Foreskin fibroblast (primary cell): ENCODE measurements at places on chromosomes 1 and 21.
A peak's percentile ranks its signal among the peaks of the same experiment; 100 is the strongest.

GRCh38 chr1:175480343-175480822 is 263.0 kb downstream of the TNR start:
- DNase-seq = no peak

GRCh38 chr1:63651161-63651701 is 58.0 kb downstream of the PGM1 start:
- DNase-seq = no peak

- peak; percentile 86 for DNase-seq
Measured at GRCh38 chr1:235901461-235901860, 34.8 kb upstream of the LYST start.

DNA sequence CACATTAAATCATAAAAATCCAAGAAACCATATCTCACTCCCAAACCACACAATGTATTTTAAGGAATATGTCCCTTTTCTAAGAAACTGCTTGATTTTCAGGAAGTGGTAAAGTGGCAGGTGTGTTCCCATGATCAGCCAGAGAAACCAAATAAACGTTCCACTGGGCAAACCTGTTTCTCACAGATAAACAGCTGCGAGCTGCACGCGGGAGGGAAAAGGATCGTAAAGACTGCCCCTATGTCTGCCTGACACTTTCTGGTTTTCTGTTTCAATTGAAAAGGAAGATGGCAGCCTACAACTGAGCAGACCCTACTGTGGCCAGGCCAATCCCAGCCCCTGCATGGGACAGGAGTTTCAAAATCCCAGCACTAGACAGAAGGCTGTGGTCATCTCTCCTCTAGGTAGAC is 36.6 kb downstream of the HIVEP3 start:
- no peak for DNase-seq

GRCh38 chr21:45818276-45818903 is 163.2 kb upstream of the COL6A1 start:
- peak; percentile 59 for DNase-seq

DNA sequence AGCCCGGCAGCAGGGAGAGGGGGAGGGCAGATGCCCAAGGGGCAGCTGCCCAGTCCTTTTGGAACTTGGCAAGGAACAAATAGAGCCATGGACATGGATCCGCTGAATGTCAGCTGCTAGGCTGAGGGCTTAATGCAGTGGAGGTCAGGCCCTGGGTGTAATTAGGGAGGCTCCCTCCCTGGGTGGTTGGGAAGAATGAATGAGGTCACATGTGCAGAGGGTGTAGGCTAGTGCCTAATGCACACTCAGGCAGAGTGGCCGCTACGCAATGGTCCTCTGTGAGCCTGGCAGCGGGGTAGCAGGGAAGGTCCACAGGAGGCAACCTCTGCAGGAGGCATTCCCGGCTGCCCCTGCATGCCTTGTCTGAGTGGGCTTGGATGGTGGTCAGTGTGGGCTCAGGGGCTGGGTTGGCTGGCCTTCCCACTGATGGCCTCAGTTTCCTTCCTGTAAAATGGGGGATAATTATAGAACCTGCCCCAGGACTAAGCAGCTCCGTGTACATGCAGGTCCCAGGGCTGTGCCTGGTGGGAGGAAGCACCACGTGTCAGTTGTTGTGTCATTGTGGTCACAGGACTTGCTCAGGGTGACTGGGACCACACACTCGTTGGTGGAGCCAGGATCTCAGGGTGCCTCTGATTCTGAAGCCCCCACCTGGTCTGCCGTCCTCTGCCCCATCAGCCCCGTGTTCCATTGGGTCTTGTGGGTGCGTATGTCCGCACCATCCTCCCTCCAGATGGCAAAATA is 81.6 kb upstream of the ACTL8 start:
- no peak for DNase-seq

DNA sequence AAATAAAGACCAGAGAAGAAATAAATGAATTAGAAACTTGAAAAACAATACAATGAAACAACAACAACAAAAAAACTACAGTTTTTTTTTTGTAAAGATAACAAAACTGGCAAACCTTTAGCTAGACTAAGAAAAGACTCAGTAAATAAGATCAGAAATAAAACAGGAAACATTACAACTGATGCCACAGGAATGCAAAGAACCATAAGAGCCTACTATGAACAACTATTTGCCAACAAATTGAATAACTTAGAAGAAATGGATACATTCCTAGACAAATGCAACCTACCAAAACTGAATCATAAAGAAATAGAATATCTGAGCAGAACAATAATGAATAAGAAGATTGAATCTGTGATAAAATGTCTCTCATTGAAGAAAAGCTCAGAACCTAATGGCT is 742.0 kb downstream of the ADGRL2 start:
- peak; percentile 29 for DNase-seq

DNA sequence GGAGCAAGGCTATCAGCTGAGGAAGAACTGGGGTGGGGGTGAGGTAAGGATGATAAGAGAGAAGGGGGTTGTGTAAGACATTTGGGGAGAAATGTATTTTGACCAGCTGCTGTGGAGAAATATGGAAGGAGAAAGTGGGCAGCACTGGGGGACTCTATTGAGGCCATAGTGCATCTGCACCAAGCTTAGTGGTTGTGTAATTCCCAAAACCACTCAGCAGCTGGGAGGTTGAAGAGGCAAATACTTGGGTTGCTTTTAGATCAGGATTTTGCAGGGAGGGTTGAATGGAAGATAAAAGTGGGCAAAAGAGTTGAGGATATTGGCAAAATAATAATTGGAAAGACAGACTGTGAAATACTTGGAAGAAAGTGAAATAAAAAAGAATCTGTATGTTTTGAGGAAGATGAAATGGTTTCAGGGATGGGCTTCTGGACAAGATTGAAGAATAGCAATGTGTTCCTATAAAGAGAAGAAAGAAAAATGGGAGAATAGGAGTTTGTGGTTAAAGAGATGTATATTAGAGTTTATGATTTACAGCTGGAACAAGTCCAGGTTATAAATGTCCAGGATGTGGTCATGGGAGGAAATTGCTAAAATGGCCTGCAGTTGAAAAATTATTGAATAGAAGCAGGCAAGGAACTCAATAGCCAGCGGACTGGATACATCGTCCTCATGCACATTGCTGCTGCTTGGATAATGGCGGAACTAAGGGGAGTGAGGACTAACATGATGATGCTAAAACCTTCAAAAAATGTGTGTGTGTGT is 162.7 kb downstream of the DNM3 start:
- peak; percentile 52 for DNase-seq

DNA sequence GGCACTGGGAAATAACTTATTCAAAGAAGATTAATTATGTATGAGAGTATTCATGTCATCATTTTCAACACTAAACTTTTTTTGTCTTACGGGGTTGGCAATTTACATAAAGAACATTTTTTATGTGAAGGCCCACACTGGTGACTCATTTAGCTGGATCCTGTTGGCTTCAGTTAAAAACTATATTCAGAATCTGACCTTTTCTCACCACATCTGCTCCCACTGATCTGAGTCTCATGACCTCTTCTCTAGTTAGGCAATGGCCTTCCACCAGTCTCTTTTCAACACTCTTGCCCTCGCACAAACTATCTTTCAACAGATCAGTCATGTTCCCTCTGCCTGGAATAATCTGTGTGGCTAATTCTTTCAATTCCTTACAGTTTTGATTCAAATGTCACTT is 53.4 kb downstream of the TMPRSS15 start:
- DNase-seq = no peak

GRCh38 chr21:31670070-31670469 is 10.6 kb downstream of the SOD1 start:
- peak; percentile 52 for DNase-seq
